ENCODE measurements at places on chromosomes 12 and 14.

- DNase-seq, result no peak
Observed at GRCh38 chr14:88044776-88045446, 40.0 kb downstream of the GPR65 start.

DNA sequence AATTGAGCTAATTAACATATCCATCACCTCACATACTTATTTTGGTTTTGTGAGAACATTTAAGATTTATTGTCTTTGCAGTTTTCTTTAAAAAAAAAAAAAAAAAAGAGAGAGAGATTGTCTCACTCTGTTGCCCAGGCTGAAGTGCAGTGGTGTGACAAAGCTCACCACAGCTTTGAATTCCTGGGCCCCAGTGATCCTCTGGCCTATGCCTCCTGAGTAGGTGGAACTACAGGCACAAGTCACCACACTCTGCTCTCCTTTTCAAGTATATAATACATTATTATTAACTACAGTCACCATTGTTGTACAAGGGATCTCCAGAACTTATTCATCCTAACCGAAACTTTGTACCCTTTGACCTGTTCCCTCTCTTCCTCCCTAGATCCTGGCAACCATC lies 64.0 kb downstream of the NUMB start:
- DNase-seq, result no peak

DNA sequence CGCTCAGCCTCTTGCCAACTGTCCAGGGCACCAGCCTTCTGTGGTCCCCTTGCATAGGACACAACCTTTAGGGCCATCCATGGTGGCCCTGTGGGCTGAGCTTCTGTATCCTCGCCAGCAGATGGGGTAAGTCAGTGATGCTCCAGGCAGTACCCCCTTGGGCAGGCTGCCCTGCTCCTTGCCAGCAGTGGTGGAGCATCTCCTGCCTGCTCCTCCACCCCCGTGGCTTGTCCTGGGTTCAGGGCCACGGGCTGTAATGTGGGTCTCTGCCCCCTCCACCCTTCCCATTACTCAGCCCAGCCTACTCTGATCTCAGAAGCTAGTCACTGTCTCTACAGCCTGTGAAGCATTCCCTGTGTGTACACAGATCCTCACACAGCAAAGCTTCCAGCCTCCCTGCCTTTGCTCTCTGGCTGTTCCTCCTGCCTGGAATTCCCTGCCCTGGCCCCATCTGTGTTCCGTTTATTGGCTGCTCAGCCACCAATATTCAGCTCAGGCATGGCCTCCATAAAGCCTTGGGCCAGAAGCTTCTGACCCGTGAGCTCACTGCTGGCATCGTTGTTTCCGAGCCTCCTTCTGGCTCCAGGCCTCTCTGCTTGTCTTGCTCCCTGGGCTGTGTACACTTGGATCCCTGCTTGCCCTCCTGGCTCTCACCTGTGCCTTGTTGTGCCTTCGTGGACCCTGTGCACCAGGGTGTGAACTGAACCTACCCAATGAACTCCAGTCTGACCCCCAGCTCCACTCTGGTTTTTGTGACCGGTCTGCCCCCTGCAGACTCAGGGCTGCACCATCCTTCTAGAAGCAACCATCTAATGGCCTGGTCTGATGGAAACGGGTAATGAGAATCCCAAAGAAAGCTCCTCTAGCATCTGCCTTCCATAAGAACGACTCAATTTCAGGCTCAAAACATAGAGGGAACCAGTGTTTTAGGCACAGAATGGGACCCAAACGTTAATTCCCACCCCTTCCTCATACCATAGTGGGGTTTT lies 177.0 kb upstream of the PRMT8 start:
- DNase-seq, result peak; percentile 11

DNA sequence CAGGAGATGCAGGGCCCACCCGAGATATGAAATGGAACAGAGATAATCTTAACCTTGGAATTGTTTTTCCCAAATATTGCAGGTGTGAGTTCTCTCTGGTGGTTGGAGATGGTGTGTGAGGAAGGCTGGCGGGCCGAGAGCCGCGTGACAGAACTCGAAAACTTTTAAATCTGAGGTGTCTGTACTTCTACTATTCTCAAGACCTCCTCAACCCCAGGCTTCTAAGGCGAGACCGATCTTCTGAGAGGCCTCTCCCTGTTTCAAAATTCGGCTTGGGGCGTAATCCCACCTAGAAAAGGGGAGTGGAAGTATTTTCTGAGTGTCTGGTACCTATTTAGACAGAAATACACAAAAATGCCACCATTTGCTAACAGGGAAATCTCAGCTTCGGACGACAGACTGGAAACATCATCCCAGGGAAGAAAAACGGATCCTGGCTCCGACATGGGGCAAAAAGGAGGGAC lies 611 bp downstream of the SARNP start:
- no peak for DNase-seq

DNA sequence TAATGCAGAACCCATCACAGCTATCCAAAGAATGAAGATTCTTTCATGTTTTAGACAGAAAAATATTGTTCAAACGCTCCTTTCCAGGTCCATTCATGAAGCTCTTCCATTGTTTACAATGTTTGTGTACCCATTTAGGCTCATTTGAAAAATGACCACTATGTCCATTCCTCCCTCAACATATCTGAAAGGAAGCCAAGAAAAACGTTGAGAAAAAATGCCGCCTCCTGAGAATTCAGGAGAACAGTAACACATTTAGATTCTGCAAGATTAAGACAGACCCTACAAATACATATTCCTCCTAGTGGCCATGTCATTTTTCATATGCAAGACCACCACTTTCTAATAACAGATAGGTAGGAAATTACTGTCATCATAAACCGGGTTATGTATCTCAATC lies 124.4 kb downstream of the SLC25A21 start:
- no peak for DNase-seq

DNA sequence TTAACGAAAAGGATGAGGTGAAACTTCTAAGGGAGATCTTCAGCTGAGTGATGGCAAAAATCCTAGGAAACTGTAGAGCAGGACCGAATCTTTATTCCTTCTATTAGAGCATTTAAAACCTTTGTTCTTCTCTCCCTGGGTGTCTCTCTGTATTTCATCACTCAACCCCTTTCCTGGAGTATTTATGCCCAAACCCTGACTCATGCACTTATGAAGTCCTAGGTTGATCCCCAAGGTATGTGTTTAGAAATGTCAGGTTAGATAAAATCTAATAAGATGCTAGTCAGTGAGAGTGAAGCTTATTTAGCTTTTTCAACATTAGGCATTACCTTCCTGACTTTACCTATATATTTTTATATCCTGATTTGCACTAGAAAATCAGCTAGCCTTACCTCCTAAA lies 239.8 kb upstream of the NPAS3 start:
- DNase-seq, result no peak

- no peak for DNase-seq
Observed at GRCh38 chr12:44184499-44185206, 348.8 kb downstream of the TMEM117 start.

- no peak for DNase-seq
Observed at GRCh38 chr12:75120311-75120711, 89.3 kb downstream of the KCNC2 start.

DNA sequence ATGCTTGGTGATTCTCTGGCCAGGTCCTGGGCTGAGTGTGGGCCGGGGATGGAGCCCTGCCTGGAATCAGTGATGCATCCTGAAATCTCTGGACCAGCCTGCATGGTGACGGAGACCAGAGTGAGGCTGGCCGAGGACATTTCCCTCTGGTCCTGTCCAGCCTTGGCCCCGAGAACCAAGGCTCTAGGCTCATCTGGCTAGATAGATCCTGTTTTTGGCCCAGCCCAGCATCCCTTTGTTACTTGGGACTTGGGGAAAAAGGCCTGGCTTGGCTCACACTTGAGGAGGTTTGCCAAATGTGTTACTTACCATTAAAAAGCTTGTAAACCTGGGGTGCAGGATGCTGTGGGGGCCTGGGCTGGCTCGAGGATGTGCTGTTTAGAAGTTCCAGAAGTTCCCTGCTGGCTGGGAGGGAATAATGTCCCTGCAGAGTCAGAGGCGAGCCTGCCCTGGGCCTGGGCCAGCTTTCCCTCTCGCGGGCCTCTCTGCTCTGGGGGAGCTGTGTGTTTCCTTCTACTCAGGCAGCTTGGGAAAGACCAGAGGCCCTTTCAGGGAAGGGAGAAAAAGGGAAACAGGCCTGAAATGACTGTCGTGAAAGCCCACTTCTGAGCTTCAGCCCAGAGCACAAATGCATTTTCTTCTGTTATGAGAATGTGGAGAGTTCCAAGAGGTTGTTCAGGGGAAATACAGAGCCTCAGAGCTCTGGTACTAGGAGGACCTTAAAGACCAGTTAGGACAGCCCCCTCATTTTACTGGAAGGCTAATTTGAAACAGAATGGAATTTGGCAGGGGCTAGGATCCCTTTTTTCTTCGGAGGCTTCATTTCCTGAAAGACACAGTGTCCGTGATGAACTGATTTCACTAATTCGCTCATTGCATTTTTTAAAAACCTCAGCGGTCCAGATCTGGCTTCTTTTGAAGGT lies 47.2 kb upstream of the CTDSP2 start:
- no peak for DNase-seq

GRCh38 chr12:54017027-54017788 lies 8.4 kb downstream of the HOXC8 start:
- DNase-seq, result no peak

GRCh38 chr14:101192661-101193000 lies 289.1 kb upstream of the RTL1 start:
- no peak for DNase-seq

GRCh38 chr14:24809135-24809534 lies 175.1 kb upstream of the GZMB start:
- DNase-seq, result no peak

- DNase-seq, result no peak
Observed at GRCh38 chr12:115079760-115080159, 395.8 kb upstream of the TBX3 start.

DNA sequence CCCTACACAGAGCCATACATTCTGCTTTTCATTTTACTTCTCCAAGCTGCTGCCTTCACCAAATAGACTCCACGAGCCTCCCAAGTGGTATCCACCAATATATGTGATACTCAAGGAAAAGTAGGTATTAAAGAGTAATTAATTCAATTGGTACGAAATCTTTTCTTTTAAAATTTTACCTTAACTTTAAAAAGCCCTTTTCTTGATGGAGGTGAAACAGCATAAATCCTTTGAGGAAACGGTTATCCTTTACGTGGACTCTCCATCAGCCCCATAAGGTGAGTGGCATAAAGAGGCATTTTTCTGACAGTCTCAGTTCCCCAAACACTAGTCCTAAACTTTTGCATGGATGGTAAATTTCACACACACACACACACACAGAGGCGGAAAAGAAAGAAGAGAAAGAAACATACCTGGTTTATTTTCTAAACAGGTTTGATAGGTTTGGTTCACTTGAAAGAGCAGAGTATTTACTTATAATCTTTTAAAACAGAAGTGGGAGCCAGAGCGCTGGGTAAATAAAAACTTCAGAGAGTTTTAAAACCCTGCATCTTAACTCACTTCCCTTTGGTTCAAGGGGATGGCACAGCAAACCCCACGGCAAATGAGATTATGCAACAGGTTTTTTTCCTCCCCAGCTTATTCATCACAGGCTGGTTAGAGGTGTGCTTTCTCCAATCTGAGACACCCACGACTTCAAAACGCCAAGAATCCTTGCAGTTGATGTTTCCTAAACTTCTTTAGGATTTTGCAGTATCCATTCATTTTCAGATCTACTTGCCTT lies 1.9 kb downstream of the DUSP16 start:
- no peak for DNase-seq

- no peak for DNase-seq
Observed at GRCh38 chr14:26856876-26857518, 259.2 kb upstream of the NOVA1 start.

DNA sequence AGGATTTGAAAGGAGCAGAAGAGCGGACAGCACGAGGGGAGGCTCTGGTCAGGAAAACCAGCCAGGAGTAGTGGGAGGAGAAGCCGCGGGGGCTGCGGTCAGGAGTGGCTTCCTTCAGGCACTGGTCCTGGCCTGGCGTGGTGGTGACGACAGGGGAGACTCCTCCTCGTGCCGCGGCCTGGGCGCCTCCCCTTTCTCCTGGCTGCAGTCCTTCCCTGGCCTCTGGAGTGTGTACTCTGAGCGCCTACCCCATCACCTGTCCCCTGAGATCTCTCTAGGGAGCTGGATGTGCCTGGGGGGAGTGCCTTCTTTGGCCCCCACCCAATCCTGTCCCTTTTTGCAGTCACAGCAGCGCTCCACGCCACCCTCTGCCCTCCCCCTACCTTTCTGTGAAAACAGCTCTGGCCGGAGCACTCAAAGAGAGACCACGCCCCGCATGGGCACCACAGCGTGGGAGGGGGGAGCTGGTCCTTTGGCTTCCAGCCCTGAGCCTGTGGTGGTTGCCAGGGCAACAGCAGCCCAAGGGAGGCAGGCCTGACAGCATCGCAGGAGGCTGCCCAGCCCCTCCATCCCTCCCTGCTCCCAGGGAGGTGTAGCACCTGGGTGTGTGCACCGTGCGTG lies 125.9 kb downstream of the CALM1 start:
- no peak for DNase-seq

GRCh38 chr12:11347810-11348209 lies 37.6 kb upstream of the PRB4 start:
- no peak for DNase-seq

GRCh38 chr14:33675415-33676130 lies 275.3 kb downstream of the EGLN3 start:
- no peak for DNase-seq

DNA sequence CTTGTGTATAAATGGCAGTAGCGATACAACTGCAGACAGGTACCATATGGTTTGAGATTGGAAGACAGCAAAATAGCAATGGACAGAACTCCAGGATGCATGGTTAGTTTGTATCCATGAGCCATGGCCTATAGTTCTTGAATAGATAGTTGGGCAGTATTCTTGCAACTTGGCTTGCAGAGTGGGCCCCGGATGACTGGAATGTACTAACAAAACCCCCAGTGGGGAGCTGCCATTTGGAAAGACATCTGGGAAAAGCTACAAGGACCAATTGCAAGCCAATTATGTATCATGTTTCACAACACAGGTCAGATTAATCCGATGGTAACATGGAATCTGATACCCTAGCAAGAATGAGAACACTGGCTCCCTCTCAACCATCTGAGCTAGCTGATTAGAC lies 279.6 kb downstream of the RERGL start:
- DNase-seq, result no peak
